ENCODE measurements at places on chromosomes 3 and 15. TPM values are rescaled to one million over a fixed set of nuclear protein-coding genes. Genes with fewer than 3 reads are reported as not detected.

VEPH1 gene
- not detected for total RNA-seq

GRCh38 chr3:166510382-166510781, 673.2 kb upstream of the BCHE start:
- H3K4me3 ChIP-seq: no peak overlapping the region
- no peaks in the 10 kb centered on the region for H3K36me3 ChIP-seq
- no peaks in the 10 kb centered on the region for H3K27me3 ChIP-seq
- DNase-seq: no peak

DNA sequence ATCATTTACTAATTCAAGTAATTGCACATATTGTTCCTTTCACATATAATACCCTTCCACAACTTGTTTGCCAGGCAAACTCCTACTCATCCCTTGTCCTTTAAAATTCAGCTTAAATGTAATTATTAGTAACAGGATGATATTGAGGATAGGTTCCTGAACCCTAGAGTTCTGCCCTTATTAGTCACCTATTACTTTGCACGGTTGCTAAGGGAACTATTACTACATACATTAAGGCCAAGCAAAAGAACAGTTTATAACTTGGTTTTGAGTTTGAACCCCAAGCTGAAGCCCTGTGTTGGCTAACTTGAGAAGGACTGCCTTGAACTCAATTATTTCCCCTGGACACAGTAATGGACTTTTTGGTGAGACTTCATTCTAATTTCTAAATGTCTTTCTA, 529.7 kb downstream of the IGSF11 start:
- no peak overlapping the region for H3K27ac ChIP-seq
- no peaks in the 10 kb centered on the region for H3K27me3 ChIP-seq
- no peaks in the 10 kb centered on the region for H3K4me1 ChIP-seq
- H3K36me3 ChIP-seq: no peaks in the 10 kb centered on the region
- no peak overlapping the region for H3K4me3 ChIP-seq
- DNase-seq: no peak

DNA sequence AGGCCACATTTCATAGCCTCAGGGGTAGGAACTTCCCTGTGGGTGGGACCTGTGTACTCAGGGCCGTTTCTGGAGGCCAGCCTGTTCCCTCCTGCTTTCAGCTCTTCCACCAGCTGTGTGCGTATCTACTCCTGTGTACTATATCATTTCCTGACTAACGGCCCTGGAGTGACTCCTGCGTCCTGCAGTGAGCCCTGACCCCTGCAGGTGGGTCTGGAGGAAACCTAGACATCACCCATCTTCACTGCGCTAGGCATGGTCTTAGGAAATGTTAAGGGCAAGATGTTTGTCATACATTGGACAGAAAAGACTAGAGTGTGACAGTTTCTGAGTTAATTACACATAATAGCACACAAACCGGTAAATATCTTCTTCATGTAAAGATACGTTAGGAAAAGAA, 297.3 kb downstream of the GABRB3 start:
- no peaks in the 10 kb centered on the region for H3K4me1 ChIP-seq
- no peaks in the 10 kb centered on the region for H3K27me3 ChIP-seq
- no peak for DNase-seq

DNA sequence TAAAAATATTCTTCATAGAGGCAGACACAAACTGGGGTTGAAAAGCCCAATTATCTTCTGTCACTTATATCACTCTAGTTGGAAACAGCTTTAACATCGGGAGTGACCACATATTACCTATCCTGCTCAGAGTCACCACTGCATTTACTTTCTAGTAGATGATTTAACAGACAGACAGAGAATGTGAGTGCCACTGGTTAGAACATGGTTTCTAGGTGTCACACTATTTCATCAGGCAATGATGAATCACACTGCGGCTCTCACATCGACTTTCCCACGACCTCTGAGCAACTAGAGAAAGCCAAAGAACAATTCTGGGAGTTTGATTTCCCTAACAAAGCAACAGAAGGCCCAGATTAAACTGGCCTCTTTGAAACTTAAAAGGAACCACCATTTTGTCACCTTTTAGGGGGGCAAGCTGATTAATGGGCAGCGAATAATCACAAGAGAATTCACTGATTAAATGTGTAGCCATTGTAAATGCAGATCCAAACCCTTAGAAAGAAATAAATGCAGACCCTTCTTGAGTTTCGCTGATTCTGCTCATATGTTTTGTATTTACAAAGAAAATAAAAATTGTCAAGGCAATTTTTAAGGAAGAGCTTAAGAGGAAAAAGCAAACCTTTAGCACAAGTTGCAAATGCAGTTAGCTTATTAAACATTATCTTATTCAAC, 112.6 kb upstream of the KBTBD8 start:
- DNase-seq: no peak
- H3K4me3 ChIP-seq: no peak overlapping the region
- H3K27me3 ChIP-seq: peaks cover 5% of the 10 kb centered on the region
- no peaks in the 10 kb centered on the region for H3K36me3 ChIP-seq
- H3K27ac ChIP-seq: no peak overlapping the region

PIERCE2 gene
- 0.38 TPM for total RNA-seq

DNA sequence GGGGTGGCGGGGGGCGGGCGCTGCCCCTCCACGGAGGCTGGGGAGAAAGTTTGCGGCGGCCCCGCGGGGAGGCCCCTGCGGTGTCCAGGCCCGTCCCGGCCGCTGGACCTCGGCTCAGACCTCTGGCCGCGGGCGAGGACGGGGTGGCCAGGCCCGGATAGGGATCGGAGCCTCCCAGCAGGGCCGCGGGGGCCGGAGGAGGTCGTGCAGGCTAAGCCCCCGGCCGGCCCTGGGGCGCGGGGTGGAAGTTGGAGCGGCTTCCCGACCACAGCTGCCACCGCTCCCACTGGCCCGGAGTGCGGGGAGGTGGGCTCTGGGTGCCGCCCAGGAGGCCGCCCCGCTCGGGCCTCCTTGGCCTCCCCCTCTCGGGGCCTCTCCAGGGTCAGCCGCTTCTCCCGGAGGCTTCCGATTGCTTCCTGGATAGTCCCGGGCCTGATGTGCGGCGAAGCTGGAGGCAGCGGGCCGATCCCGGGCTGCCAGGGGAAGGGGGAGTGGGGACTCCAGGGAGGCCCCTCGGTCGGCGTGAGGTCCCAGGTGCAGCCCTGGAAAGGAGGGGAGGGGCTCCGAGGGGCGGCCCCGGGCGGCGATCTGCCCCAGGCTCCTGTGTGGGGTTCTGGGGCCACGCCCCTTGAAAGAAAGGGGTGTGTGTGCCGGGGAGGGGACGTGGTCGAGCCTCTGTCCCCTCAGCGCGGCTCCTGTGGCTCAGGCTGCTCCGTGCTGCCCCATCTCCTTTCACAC, 907 bp downstream of the PLXNA1 start:
- peak overlapping the region; percentile 46 for H3K4me3 ChIP-seq
- H3K4me1 ChIP-seq: peaks cover 17% of the 10 kb centered on the region
- no peaks in the 10 kb centered on the region for H3K27me3 ChIP-seq
- H3K27ac ChIP-seq: no peak overlapping the region
- H3K36me3 ChIP-seq: no peaks in the 10 kb centered on the region

GRCh38 chr3:62835554-62836236, 39.5 kb downstream of the CADPS start:
- H3K27me3 ChIP-seq: no peaks in the 10 kb centered on the region
- no peak overlapping the region for H3K27ac ChIP-seq
- H3K4me3 ChIP-seq: no peak overlapping the region
- no peaks in the 10 kb centered on the region for H3K4me1 ChIP-seq
- H3K36me3 ChIP-seq: no peaks in the 10 kb centered on the region

- no peak overlapping the region for H3K27ac ChIP-seq
- H3K27me3 ChIP-seq: no peaks in the 10 kb centered on the region
- no peak overlapping the region for H3K4me3 ChIP-seq
- no peaks in the 10 kb centered on the region for H3K36me3 ChIP-seq
Measured at GRCh38 chr3:159660326-159660725, 328.3 kb upstream of the IL12A start.

- no peak overlapping the region for H3K27ac ChIP-seq
- no peaks in the 10 kb centered on the region for H3K36me3 ChIP-seq
- DNase-seq: no peak
- no peaks in the 10 kb centered on the region for H3K4me1 ChIP-seq
- H3K4me3 ChIP-seq: no peak overlapping the region
Measured at GRCh38 chr3:60610441-60611112, 640.7 kb downstream of the FHIT start.

HHLA2 gene
- total RNA-seq: 0.22 TPM

- no peak overlapping the region for H3K4me3 ChIP-seq
- peaks cover 21% of the 10 kb centered on the region for H3K4me1 ChIP-seq
- H3K27ac ChIP-seq: no peak overlapping the region
- no peak for DNase-seq
- peaks cover 47% of the 10 kb centered on the region for H3K36me3 ChIP-seq
Measured at GRCh38 chr3:105722943-105723556, 145.8 kb downstream of the CBLB start.

- DNase-seq: no peak
- no peaks in the 10 kb centered on the region for H3K4me1 ChIP-seq
- H3K4me3 ChIP-seq: no peak overlapping the region
- H3K27me3 ChIP-seq: no peaks in the 10 kb centered on the region
Measured at GRCh38 chr3:25576831-25577454, 87.8 kb downstream of the TOP2B start.

RAB6B gene
- total RNA-seq: not detected

GRCh38 chr3:14305324-14305723, 97.1 kb upstream of the SLC6A6 start:
- H3K4me1 ChIP-seq: no peaks in the 10 kb centered on the region
- no peak for DNase-seq
- peaks cover 2% of the 10 kb centered on the region for H3K27me3 ChIP-seq
- H3K36me3 ChIP-seq: no peaks in the 10 kb centered on the region

DNA sequence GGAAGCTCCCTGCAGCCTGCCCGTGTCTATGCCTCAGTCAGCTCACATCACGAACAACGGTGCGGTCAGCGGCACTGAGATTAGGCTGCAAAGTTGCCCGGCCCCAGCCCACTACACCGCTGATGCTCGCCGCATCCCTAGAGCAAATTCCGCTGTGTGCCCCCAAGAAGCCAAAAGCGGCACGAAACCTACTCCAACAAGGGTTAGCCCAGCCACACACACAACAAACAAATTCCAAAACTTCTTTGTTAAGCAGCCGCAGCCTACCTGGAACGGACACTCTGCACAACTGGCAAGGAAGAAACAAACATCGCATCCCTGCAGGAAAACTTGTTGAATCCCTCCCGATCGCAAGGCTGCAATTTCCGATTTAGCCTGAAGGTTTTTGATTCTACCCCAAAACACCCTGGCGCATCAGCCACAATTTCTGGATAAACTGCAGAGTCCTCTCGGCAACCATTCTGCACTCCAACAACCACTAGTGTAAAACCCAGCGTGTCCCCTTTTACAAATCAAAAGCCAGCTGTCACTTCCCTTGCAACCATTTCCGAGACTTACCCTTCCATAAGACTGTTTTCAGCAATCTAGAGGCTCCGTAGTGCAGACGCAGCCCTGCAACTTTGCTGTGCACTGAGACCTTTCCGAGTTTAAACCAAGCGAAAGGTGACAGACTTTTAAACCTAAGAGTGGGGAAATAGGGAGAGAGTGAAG, 449 bp downstream of the ROBO1 start:
- DNase-seq: no peak
- no peak overlapping the region for H3K4me3 ChIP-seq
- no peaks in the 10 kb centered on the region for H3K36me3 ChIP-seq
- H3K27ac ChIP-seq: no peak overlapping the region

DNA sequence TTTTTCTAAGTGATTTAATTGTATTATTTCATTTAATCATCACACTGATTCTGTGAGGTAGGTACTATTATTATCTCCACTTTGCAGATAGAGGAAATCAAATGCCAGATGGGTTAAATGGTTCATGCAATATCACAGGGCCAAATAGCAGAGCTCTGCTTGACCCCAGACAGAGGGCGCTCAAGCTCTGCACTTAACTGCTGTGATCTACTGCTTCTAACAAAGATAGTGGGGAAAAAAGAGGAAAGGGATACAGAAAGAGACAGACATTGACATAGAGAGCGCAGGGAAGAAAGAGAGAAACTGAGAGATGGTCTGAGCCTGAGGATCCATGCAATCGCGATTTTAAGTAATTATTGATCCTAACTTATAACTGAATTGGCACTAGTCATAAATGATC, 279.1 kb upstream of the THRB start:
- no peaks in the 10 kb centered on the region for H3K36me3 ChIP-seq
- H3K27me3 ChIP-seq: no peaks in the 10 kb centered on the region
- peak; percentile 48 for DNase-seq
- no peaks in the 10 kb centered on the region for H3K4me1 ChIP-seq
- H3K27ac ChIP-seq: no peak overlapping the region

PRSS50 gene
- not detected for total RNA-seq

GOLGA8T gene
- not detected for total RNA-seq

ZNF639 gene
- 26.0 TPM for total RNA-seq

DNA sequence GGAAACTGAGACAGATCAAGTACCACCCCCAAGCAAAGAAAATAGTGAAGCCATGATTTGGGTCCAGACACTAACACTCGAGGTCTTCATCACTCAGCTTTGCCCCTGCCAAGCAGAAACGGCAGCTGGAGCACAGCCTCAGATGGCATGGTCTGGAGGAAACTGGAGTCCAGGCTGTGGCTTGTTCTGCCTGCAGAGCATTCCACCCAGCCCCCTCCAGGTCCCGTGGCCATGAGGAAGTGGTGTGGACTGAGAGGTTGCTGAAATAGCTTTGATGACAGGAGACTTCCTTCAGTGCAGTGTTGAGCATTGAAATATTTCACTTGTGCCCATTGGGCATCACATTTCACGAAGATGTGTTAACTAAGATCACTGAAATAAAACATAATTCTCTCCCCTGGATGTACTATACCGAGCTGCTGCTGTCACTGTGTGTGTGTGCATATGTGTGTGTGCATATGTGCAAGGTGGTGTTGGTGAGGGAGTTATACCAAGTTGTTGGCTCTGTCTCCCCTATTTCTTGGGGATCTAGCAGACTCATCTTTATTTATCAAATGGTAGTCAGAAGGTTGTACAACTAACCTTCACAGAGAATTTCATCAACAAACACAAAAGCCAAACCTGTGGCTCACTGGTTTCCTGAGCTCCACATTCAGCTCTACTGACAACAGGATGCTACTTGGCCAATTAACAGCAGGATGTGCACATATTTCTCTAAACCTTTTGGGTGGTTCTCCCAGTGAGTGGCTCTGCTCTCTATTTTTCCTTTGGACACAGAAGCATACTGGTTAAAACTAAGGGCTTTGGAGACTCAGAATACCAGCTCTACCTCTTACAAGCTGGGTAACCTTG, 660.1 kb upstream of the CFAP20DC start:
- DNase-seq: peak; percentile 32
- no peaks in the 10 kb centered on the region for H3K4me1 ChIP-seq
- H3K4me3 ChIP-seq: no peak overlapping the region
- no peak overlapping the region for H3K27ac ChIP-seq

- no peak for DNase-seq
- H3K36me3 ChIP-seq: no peaks in the 10 kb centered on the region
- no peak overlapping the region for H3K27ac ChIP-seq
- no peaks in the 10 kb centered on the region for H3K4me1 ChIP-seq
- no peak overlapping the region for H3K4me3 ChIP-seq
Measured at GRCh38 chr3:142618917-142619461, 22.8 kb downstream of the PLS1 start.

- H3K27me3 ChIP-seq: peaks cover 10% of the 10 kb centered on the region
- no peaks in the 10 kb centered on the region for H3K36me3 ChIP-seq
Measured at GRCh38 chr3:188950832-188951489, 220.8 kb upstream of the TPRG1 start.

TIGIT gene
- total RNA-seq: 7.3 TPM

GRCh38 chr3:175957427-175957826, 1098.3 kb downstream of the NAALADL2 start:
- H3K4me3 ChIP-seq: no peak overlapping the region
- H3K4me1 ChIP-seq: no peaks in the 10 kb centered on the region
- DNase-seq: no peak
- H3K27me3 ChIP-seq: no peaks in the 10 kb centered on the region
- H3K27ac ChIP-seq: no peak overlapping the region

- H3K27me3 ChIP-seq: no peaks in the 10 kb centered on the region
- DNase-seq: no peak
- H3K36me3 ChIP-seq: peaks cover 26% of the 10 kb centered on the region
- H3K4me1 ChIP-seq: peaks cover 5% of the 10 kb centered on the region
- H3K4me3 ChIP-seq: no peak overlapping the region
Measured at GRCh38 chr3:171093462-171093861, 66.9 kb upstream of the SLC2A2 start.

All from activated naive CD4-positive, alpha-beta T cell treated with anti-CD3 and anti-CD28 coated beads for 36 hours (primary cell).